NCI-H510A (cell line): ENCODE measurements at places on chromosomes 1 and 21.

DNA sequence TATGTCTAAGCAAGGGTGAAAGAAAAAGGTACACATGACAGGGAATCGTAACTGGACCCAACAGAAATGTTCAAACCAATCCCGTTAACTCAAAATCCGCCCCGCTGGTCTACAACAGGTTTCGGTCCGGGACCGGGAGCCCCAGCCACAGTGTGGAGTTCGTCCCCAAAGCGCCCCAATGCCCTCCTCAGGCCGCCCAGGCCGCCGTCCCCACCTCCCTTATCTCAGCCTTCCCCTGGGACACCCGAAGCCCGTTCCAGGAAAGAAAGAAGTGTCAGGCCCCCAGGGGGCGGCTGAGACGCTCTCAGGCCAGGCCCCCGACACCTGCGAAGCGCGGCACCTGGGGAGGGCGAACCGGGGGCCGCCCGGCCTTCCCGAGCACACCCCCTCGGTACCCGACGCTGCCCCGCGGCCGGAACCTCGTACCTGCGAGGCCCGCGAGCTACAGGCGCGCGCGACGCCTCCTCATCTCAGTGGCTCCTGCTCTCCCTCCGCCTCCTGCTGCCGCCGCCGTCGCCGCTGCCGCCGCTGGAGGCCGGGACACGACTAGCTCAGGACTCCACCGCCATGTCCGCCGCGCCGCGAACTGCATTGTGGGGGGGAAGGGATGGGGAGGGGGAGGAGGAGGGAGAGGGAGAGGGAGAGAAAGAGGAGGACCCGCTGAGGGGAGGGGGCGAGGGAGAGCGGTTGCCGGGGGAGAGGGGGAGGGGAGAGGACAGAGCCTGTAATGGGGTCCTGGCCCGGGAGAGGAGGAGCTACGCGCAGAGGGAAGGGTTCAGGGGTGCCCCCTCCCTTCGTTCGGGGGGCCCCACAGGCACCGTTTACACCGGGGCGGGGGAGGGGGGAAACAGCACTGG is at the start of gene TUT4:
TUT4 (minus strand) TSS at position 588 of the 857 bp plus-strand sequence. CDS start 26,812 bp downstream, outside the sequence.
- DNase-seq, result peak; percentile 75

GRCh38 chr1:183956559-183957188 is 80.9 kb downstream of the COLGALT2 start:
- DNase-seq, result no peak

DNA sequence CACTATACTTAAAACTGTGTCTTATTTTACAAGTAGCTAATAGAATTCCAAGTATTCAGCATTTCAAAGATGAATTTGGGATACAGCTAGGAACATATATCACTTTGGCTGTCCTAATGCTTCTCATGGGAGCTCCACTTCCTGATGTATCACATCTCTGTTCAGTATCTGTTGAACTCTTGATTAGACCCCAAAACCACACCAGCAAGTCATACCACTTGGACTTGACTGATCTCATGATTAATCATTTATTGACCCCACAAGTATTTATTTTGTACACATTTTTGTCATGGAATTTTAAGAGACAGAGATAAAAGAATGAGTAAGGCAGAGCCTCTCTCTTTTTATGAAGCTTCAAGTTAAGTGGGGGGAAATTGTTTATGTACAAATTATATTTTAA is 30.0 kb downstream of the TMPRSS15 start:
- no peak for DNase-seq

GRCh38 chr1:234515411-234515810 is 36.4 kb upstream of the TARBP1 start:
- DNase-seq, result no peak

DNA sequence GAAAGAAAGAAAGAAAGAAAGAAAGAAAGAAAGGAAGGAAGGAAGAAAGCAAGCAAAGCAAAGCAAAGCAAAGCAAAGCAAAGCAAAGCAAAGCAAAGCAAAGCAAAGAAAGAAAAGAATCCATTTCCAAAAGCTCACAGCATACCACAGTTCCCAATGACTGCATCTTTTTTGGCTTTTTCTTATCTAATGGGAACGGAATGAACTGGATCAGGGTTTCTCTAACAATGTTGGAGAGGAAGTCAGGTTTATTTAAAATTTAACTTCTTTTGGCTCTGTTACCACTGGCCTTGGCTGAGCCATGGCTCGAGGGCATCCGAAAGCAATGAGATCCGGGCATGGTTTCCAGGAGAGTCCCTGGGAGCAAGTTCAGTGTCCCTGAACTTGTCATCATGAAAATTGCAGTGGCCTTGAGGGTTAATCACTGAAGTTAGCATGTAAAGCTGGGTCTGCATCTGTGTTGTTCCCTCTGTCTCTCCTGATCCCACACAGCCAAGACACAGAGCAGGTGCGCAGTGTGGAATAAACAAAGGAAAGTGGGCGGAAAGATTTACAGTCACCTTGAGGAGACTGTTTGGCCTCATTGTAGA is 34.6 kb upstream of the CTPS1 start:
- DNase-seq, result no peak

DNA sequence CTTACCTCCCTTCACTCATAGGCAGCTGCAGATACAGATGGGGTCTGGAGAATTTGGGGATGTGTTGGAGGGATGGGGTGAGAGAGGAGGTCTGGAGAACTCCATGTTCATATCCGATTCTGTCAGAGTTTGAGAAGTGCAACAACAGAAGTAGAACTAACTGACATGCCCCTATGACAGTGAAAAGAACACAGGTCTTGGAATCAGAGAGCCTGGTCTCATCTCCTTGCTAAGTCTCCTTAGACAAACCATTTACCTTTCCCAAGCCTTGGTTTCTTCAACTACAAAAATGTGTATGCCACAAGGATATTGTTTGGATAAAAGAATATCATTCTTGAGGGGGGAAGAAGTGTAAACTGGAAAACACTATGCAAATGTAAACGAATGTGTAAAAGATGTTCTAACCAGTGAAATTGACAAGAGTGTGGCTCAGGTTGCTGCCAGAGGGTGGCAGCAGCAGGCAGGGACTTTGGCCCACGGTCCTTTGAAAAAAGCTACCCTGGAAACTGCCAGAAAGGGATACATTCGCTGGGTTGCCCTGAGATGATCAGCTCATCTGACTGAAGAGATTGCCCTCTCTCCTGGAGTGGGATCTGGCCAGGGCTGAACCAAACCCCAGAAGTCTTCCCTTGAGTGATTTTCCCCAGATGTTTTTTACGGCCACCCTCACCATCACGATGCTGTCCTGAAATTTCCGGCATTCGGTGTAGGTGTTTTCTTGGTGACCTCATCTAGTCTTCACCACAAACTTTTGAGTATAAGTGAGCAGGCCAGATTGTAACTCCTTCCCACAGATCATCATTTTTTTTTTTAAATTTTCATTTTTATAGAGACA is 17.0 kb upstream of the CD2 start:
- peak; percentile 12 for DNase-seq

GRCh38 chr1:153428791-153429190 is 12.5 kb downstream of the S100A7A start:
- no peak for DNase-seq

DNA sequence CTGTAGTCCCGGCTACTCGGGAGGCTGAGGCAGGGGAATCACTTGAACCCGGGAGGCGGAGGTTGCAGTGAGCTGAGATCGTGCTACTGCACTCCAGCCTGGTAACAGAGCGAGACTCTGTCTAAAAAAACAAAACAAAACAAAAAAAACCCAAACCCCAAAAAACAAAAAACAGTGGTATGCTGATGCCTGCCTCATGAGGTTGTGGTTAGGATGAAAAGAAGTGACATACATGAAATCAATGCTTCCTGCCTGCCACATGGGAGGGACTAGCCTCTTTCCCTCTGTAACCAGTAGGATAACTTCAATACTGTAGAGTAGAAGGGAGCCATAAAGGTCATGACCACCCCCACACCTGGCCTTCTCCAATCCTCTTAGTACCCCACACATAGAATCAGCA is 55.2 kb downstream of the TENT5C start:
- DNase-seq, result no peak

- no peak for DNase-seq
These were observed 26.5 kb upstream of the LPAR3 start for GRCh38 chr1:84919461-84919970.

DNA sequence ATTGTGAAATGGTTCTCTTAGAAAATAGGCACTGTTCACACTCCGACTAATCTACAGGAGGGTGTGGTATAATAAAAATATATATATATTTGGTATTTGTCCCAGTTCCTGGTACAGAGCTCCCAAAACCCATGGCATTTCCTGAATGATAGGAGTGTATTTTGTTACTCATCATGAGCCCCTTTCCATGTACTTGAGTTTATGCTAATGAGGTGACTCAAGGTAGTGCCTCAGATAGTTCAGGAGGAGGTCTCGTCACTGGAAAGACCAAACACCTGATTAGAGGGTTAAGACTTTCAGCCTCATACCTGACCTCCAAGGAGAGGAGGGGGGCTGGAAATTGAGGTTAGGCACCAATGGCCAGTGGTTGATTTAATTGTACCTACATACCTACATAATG is 57.9 kb downstream of the TTC3 start:
- DNase-seq, result no peak

GRCh38 chr1:226912587-226913176 is 27.4 kb upstream of the COQ8A start:
- DNase-seq, result peak; percentile 33

- DNase-seq, result no peak
These were observed 66.1 kb downstream of the UCK2 start for GRCh38 chr1:165893507-165893906.

GRCh38 chr1:35691571-35692220 is 27.0 kb downstream of the C1orf216 start:
- DNase-seq, result peak; percentile 18

DNA sequence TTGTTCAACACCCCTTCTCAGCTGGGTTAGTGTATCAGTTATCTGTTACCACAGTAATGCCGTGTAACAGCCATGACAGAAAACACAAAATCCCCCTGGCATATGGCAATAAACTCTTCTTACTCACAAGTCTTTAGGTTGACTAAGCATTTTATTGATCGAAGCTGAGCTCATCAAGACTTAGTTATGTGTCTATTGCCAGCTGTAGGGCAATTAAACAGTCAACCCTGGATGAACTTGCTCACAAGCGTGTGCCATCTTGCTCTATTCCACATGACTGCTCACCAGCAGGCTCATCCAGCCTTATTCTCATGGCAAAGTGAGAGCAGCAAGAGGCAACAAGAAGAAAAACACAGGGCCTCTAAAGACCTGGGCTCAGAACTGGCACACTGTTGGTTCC is 333.8 kb upstream of the PTBP2 start:
- DNase-seq, result no peak

DNA sequence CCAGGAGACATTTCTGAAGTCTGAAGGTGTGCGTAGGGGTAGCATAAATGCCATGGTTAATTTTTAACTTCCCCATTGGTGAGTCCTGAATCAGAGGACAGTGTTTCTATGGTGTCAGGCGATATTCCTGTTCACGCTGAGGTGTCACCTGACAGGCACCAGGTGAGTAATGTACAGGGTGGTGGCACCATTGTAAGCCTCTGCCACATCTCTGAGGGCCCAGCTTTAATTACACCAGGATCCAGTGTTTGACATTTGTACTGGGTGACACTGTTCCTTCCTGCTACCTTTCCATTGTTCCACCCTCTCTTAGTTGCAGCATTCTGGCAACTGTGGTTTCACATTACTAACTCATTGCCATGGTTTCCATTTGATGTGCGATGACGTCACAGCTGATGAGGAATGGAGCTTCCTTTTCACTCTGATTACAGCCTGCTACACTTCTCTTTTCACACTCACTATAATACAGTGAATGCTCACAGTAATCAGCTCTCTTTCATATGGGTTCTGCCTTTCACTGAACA is 40.6 kb upstream of the MARK1 start:
- peak; percentile 65 for DNase-seq

- DNase-seq, result no peak
These were observed 82.3 kb downstream of the SSBP3 start for GRCh38 chr1:54323921-54324250.

- DNase-seq, result no peak
These were observed 74.2 kb upstream of the LRRC8D start for GRCh38 chr1:89746424-89747149.

DNA sequence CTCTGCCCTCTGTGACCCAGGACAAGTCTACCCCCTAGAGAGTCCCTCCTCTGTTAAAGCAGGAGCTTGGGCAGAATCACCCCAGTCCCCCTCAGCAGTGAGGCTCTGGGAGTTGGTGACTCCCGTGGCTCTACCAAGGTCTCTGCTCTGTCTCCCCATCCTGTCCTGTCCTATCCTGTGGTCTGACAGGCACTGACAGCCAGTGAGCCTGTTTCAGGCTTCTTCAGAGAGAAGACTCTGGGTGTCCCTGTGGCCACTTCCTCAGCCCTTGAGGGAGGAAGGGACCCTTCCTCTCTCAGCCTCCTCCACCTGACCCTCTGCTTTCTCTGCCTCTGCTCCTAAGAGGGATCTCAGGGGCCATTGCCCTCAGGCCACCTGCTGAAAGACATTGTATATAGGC is 148.7 kb downstream of the FCRL5 start:
- DNase-seq, result no peak

GRCh38 chr1:36157115-36157903 is 1.3 kb downstream of the MAP7D1 start:
- DNase-seq, result no peak
